GM13976 (cell line): ENCODE measurements at places on chromosomes 3 and 15.

GRCh38 chr3:121424549-121424948 is 121.2 kb downstream of the POLQ start:
- no peak for DNase-seq

DNA sequence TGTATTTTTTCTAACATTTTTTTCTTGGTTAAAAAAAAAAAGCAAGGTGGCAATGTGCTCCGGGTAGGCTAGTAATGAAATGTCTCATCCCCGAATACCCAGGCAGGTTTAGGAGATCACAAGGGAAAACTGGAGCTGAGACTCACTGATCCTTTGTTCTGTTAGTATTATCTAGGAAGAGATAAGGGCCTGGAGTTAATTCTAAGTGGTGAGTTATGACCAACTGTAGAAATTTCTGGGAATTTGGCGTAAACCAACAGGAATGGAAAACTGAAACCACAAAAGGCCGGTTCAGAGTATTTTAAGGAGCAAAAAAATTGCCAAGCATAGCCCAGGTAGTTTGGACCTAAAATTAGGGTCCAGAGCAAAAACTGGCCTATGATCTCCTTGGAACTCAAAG is 12.4 kb downstream of the PPM1M start:
- no peak for DNase-seq

- no peak for DNase-seq
Measured at GRCh38 chr3:129812589-129812988, 80.9 kb downstream of the TMCC1 start.

GRCh38 chr3:27094721-27095120 is 274.5 kb downstream of the NEK10 start:
- no peak for DNase-seq

GRCh38 chr3:127014536-127015281 is 31.8 kb downstream of the PLXNA1 start:
- DNase-seq, result peak; percentile 80

DNA sequence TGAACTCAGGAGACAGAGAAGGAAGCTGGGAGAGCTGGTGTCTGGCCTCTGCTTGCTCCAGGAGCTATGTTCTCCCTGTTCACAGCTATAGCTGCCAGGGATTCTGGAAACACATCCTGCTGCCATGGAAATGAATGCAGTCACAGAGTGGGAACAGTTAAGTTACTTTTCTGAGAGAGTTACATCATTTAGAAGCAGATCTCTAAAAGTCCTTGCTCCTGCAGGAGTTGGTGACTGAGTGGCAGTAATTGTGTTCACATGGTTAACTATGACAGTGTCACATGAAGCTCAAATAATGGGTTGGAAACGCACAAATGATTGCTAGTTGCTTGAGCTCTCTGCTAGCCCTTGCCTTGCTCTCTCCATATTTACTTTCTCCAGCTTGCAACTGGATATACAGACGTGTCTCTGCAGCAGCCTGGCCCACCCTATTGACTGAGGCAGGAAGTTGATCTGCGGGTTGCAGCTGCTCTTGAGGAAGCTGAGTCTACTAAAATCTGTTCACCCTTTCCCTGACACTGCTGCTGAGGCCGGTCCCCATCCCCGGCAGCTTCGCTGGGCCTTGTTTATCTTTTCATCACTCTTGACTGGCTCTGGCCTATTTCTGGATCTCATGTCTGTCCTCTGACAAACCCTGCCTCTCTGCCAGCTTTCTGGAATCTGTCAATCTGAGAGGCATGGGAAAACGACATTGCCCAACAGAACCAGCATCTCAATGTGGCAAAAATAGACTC is 16.7 kb upstream of the ISLR start:
- no peak for DNase-seq

DNA sequence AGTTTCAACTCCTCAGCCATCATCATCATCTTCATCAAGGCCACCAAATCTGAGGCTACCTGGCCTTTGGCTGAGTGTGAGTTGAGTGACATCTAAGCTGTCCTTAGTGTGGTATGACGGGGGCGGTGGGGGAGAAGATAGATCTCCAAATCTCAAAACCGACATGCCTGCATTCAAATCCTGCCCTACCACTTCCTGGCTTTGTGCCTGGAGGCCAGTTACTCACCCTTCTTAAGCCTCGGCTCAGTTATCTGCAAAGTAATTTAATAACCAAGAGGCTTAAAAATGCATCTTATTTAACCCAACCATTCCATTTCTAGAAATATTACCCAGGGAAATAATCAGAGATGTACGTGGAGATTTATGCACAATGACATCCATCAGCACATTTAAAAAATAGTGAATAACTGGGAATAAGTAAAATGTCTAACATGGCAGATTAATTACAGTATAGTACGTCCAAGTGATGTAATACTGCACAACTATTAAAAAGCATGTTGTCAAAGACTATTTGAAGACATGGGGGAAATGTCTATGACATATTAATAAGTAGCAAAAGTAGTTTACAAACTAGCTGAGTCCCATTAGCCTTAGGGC is 167.4 kb downstream of the NTRK3 start:
- DNase-seq, result no peak

DNA sequence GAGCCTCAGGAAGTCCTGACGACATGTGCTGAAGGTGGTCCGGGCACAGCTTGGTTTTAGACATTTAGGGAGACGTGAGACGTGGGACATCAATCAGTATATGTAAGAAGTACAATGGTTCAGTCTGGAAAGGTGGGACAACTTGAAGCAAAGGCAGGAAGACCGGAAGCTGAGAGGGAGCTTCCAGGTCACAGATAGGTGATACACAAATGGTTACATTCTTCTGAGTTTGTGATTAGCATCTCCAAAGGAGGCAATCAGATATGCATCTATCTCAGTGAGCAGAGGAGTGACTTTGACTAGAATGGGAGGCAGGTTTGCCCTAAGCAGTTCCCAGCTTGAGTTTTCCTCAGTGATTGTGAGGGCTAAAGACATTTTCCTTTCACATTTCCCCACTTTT is 282.1 kb downstream of the RYR3 start:
- DNase-seq, result no peak

DNA sequence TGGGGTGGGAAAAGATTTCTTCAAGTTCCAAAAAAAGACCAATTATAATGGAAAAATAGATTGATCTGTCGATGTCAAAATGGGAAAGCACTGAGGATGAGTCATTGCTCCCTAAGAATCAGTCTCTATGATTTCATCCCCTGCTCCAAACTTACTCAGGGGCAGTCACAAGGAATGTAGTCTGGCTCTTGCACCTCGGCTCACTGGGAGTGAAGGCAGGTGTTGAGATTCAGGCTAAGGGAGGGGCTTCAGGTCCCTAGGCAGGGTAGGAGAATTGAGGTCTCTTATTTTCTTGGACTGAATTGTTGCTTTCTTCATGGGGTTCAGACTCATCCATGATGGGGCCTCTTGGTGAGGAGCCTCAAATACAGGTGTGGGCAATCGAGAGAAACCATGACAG is 14.2 kb downstream of the ESYT3 start:
- DNase-seq, result no peak

- no peak for DNase-seq
Measured at GRCh38 chr3:160169139-160169976, 55.9 kb upstream of the C3orf80 start.

- no peak for DNase-seq
Measured at GRCh38 chr3:12191559-12191958, 32.8 kb upstream of the TIMP4 start.

GRCh38 chr3:187706971-187707370 is 4.6 kb upstream of the RTP2 start:
- no peak for DNase-seq

GRCh38 chr15:78715930-78716329 is 74.9 kb upstream of the CHRNB4 start:
- no peak for DNase-seq

GRCh38 chr15:82640672-82641071 is 6.5 kb downstream of the CPEB1 start:
- no peak for DNase-seq

- no peak for DNase-seq
Measured at GRCh38 chr15:70222606-70223005, 124.9 kb upstream of the TLE3 start.

DNA sequence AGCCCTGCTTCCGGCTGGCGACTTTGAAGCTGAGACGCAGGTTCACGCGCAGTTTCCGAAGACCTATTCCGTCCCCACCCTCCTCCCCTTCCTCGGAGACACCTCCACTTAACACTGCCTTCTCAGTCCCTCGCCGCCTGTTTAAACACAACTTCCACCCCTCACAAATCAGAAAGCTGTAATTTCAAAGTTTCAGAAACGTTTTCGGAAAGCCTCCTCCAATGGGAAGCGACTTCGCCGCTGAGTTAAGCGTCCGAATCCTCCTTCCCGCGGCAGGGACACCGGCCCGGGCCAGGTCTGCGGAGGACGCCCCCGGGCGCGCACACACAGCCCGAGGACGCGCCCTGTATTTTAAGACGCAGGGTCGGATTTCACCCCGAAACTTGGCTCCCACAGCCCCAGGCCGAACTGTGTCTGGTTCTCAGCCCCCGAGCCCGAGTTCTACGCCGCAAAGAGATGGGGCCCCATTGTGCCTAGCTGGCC is 559 bp upstream of the LRRN1 start:
- peak; percentile 17 for DNase-seq

- peak; percentile 80 for DNase-seq
Measured at GRCh38 chr3:186361762-186362536, at the start of gene DGKG. Gene DGKG, minus strand, starts transcription at chr3:186362234. Its CDS starts 41,775 bp downstream, at chr3:186320459.

DNA sequence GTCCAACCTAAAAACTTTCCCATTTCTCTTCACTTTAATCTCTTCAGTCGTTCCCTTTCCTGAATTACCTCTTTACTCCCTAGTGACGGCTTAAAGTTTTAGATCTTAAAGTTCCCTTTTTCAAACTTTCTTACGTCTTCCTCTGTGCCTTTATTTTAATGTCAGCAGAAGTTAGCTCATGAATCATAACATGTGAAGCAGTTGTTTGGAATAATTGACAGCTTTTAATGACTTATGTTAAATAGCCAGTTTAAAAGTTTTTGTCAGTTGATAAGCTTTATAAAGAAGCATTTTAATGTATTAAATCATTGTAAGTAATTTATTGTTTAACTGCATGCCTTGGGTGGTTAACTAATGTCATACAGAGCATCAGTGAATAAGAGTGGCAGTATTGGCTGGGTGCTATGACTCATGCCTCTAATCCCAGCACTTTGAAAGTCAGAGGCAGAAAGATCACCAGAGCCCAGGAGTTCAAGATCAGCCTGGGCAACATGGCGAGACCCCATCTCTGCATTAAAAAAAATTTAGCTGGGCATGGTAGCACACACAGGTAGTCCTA is 33.9 kb downstream of the PIK3CA start:
- DNase-seq, result no peak

- DNase-seq, result no peak
Measured at GRCh38 chr3:194102436-194102835, 33.5 kb upstream of the HES1 start.

DNA sequence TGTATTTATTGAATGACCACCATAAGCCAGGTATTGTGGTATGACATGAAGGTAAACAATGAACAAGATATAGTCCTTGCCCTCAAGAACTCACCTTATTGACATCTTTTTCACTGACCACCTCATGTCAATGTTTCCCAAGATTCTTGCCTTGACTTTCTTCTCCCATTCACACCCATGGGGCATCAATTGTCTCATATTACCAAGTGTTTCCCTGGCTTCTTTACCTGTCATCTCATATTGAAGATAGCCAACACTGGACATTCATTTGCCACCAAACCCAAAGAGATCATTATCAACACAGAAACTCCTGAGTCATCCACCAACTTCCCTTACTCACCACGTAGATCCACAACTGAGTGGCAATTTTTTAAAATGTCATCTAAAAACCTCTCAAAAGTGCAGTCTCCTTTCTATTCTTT is 2.2 kb downstream of the EFHB start:
- DNase-seq, result no peak

DNA sequence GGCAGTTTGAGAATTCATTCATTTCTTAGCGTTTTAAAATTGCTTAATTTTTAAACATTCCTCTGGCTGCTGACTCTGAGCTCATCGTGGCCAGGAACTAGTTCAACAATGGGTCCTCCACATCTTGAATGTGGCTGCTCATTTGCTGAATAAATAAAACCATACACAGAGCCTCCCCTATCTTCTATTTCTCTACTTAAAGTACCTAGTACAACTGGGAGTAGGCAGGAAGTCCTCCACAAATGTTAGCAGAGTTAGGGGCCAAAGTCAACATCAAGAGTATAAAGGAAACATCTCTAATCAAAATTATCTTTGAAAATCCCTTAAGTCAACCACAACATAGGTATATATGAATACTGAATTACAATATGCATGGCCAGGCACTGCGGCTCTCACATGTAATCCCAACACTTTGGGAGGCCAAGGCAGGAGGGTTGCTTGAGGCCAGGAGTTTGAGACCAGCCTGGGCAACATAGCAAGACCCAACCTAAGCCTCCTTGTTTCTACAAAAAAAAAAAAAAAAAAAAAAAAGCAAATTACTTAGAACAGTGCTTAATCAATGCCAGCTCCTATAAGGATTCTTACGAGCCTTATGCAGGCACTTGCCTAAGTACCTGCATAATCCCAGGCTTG is 57.5 kb upstream of the LMOD3 start:
- DNase-seq, result no peak

GRCh38 chr15:51048308-51048707 is 46.4 kb downstream of the TNFAIP8L3 start:
- DNase-seq, result no peak

GRCh38 chr3:176769547-176770190 is 427.6 kb downstream of the TBL1XR1 start:
- DNase-seq, result no peak

DNA sequence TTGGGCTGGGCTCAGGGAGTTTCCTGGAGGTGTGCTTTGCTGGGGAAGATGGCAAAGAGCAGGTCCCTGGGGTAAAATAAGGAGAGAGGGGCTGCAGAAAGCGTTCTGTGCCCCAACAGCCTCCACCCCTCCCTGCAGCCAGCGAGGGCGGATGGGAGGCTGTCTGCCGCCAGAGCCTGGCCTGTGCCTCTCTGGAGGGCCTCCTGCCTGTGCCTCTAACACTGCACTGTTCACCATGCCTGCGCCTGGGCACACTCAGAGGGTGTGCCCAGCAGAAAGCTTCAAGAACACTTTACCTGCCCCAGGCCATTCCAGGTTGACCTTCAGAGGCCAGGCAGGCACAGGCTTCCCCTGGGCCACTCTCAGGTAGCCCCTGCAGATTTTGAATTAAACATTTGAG is 77.7 kb upstream of the KLF13 start:
- no peak for DNase-seq

- no peak for DNase-seq
Measured at GRCh38 chr3:27326629-27327545, 42.3 kb downstream of the NEK10 start.

- DNase-seq, result no peak
Measured at GRCh38 chr3:109809513-109809912, 472.2 kb upstream of the DPPA4 start.

DNA sequence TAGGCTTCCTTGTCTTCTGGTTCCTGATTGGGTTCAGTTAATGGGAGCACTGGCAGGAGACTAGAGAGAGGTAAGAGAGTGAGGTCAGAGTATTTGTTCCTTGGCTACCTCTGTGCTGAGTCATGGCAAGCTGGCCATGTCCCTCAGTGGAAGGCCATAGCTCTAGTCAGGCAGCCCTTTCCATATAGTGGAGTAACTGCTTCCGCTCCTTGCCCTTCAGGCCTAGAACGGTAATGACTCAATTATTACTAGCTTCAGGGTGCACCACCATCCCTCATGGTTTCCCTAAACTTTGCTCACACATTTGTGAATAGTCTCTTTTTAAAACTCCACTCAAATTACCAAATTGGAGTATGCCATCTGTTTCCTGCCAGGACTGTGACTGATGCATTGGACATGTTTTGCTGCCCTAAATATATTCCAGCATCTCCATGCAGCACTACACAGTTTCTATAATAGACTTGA is 10.5 kb upstream of the ANO10 start:
- DNase-seq, result no peak

GRCh38 chr3:57701781-57702180 is 8.9 kb upstream of the DENND6A start:
- no peak for DNase-seq
